ENCODE measurements at places on chromosomes 2 and 18. TPM values are rescaled to one million over a fixed set of nuclear protein-coding genes. Genes with fewer than 3 reads are reported as not detected.

- no peak for DNase-seq
- no peaks in the 10 kb centered on the region for H3K27me3 ChIP-seq
- H3K36me3 ChIP-seq, result no peaks in the 10 kb centered on the region
- no peaks in the 10 kb centered on the region for H3K4me1 ChIP-seq
- H3K4me3 ChIP-seq, result no peak overlapping the region
Observed at GRCh38 chr2:116952254-116952653, 862.2 kb upstream of the DDX18 start.

- H3K4me1 ChIP-seq, result peaks cover 12% of the 10 kb centered on the region
- peak; percentile 98 for DNase-seq
- no peaks in the 10 kb centered on the region for H3K27me3 ChIP-seq
- H3K27ac ChIP-seq, result peak overlapping the region; percentile 73
- no peak overlapping the region for H3K4me3 ChIP-seq
- H3K36me3 ChIP-seq, result no peaks in the 10 kb centered on the region
Observed at GRCh38 chr18:44826418-44827259, 146.0 kb downstream of the SETBP1 start.

DNA sequence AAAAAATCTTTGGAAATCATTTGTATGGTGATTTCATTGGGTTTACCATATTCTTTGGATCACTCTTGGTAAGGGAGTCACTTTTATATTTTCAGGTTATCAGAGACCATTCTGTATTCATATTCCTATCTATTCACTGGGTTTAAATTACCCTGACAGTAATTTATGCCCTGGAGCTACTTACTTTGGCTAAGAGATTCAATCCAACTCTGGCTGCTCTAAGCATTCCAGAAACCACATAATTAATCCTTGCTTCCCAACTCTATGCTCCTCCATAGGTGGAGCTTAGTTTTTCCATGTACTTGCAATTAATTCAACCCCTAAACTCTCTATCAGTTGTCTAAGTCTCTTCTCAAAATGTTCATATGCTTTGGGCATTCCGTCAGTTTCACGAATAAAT lies 336.3 kb downstream of the AGPS start:
- H3K4me3 ChIP-seq, result no peak overlapping the region
- no peaks in the 10 kb centered on the region for H3K36me3 ChIP-seq
- H3K27me3 ChIP-seq, result no peaks in the 10 kb centered on the region

DNA sequence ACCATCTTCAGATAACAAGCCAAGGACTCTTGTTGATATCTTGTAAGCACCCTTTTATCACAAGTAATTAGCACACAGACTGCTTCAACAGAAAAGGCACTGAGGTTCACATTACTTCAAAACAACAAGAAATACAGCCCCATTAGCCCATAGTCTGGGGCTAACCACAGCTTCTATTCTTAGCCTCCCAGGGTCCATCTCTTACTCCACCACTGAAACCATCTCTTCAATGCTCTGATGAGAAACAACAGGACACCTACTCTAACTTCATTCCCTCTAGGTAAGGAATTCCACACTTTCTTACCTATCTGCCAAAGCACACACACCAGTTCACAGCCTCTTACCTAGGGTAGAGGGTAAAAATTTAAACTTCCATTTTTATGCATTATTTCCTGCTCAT lies 26.4 kb upstream of the CYTIP start:
- DNase-seq, result no peak
- H3K27me3 ChIP-seq, result no peaks in the 10 kb centered on the region
- H3K36me3 ChIP-seq, result no peaks in the 10 kb centered on the region
- peaks cover 2% of the 10 kb centered on the region for H3K4me1 ChIP-seq
- H3K27ac ChIP-seq, result no peak overlapping the region

GRCh38 chr18:35581546-35581897 lies at the start of gene GALNT1:
TSS of gene GALNT1 (plus strand) at chr18:35581740. CDS start at chr18:35654663, 72,923 bp downstream.
- peak; percentile 40 for DNase-seq
- peak within 1 kb of the TSS; percentile 87 for H3K27ac ChIP-seq
- H3K27me3 ChIP-seq, result no peaks in the 10 kb centered on the region
- peaks cover 9% of the 10 kb centered on the region for H3K4me1 ChIP-seq
- peak within 1 kb of the TSS; percentile 66 for H3K4me3 ChIP-seq

- no peaks in the 10 kb centered on the region for H3K27me3 ChIP-seq
- no peak for DNase-seq
- no peaks in the 10 kb centered on the region for H3K36me3 ChIP-seq
Observed at GRCh38 chr2:681312-681711, 4.1 kb upstream of the TMEM18 start.

DNA sequence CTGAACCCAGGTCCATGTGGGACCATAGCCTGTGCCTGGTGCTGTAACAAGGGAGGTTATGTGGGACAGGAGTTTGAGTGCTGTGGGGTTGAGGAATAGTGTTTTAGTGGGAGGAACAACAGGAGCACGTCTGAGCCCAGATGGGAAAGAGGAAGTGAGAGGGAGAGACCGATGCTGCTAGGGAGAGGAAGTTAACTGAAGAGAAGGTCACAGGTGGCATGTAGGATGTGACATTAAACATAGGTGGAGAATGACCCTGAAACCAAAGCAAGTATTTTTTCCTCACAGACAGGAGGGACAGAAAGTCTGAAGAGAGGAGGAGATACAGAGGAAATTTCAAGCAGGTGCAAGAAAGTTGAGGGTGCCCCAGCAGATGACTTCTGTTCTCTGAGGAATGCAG lies 87.8 kb downstream of the ACOXL start:
- H3K27me3 ChIP-seq, result peaks cover 8% of the 10 kb centered on the region
- H3K4me3 ChIP-seq, result no peak overlapping the region
- no peak for DNase-seq
- H3K27ac ChIP-seq, result no peak overlapping the region
- peaks cover 6% of the 10 kb centered on the region for H3K4me1 ChIP-seq

- H3K36me3 ChIP-seq, result no peaks in the 10 kb centered on the region
- no peak overlapping the region for H3K27ac ChIP-seq
Observed at GRCh38 chr2:73291093-73291460, 2.3 kb downstream of the EGR4 start.

GRCh38 chr2:174868878-174869277 lies 104.6 kb upstream of the CHRNA1 start:
- no peaks in the 10 kb centered on the region for H3K27me3 ChIP-seq
- no peaks in the 10 kb centered on the region for H3K36me3 ChIP-seq
- H3K4me3 ChIP-seq, result no peak overlapping the region
- H3K4me1 ChIP-seq, result no peaks in the 10 kb centered on the region

Gene KCNS3
- 8.9 TPM for polyA plus RNA-seq

Gene DAW1
- polyA plus RNA-seq, result 0.36 TPM

Gene CNGA3
- polyA plus RNA-seq, result 0.75 TPM

Gene SMPD4
- 42.6 TPM for polyA plus RNA-seq

Gene BCL11A
- polyA plus RNA-seq, result 2.8 TPM

Gene MAPK4
- 9.6 TPM for polyA plus RNA-seq

Gene FKBP7
- 58.4 TPM for polyA plus RNA-seq
